Transverse colon (tissue), 4 donors: ENCODE measurements at places on chromosomes 3 and 15. TPM values are rescaled to one million over a fixed set of nuclear protein-coding genes. Genes with fewer than 3 reads are reported as not detected.
A peak's percentile ranks its signal among the peaks of the same experiment; 100 is the strongest.

DNA sequence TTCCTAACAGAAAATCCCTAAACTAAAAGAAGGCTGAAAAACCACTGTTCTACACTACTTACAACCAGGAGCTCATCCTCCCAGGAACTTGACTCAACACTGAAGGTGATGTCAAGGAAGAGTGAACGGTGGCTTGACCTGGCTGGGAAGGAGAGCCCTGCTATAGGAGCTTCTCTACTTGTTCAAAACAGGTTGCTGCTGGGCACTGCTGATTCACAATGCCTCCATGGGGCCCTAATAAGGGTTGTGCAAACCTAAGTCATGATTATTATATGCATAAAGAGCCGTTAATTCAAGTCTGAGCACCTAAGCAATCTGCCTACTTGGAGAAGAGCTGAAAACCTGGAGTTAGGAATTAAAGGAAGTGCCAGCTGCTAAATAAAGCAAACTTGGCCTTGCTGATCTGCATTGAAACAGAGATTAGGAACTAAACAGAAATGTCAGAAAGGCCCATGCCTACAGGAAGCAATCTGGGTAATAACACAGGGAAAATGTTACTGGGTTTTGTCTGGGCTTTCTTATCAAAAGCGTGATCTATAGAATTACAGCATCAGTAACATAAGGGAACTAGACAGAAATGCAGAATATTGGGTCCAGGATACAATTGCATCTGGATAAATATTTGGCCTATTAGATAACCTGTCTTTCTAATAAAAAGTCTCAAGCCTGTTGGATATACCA is 243.2 kb downstream of the NEK10 start:
- H3K36me3 ChIP-seq = no peaks in the 10 kb centered on the region
- DNase-seq = no peak
- H3K4me1 ChIP-seq = no peaks in the 10 kb centered on the region
- no peak overlapping the region for H3K27ac ChIP-seq
- H3K4me3 ChIP-seq = no peak overlapping the region

DNA sequence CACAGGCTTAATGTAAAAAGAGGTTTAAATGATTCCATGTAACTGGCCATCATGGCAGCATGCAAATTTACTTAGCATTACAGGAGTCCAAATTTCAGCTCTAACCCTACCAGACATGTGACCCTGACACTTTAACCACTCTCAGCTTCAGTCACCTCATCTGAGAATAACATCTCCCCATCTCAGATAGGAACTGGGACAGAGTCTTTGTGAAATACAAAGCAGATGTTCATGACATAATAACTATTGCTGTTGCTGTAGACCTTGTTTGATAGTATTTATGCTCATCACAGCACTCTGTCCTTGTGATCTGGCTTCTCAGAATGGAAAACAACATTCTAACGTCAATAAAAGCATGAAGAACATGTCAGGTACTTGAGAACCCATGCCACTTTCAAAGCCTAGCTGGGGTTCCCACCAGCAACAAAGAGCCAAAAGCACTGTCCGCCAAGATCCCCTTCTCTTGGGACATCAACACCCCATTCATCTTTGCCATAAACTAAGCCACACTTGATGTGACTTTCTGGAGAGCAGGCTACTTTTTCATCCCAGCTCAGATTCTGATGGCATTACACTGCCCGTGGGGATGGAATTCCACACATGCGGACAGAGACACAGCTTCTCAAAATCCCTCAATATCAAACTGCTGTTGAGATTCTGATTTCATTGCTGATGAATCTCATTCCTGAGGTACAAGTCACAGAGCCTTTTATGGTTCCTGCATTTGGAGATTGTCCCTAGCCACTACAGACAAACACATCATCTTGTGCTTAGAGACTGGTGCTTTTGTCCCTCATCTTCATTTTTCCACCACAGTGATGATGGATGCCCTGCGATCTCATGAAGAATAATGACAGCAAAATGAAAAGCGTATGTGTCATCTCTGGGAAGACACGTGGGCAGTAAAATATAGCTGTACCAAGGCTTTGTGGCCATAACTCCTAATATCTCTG is 202.7 kb downstream of the TNIK start:
- H3K27me3 ChIP-seq = no peaks in the 10 kb centered on the region
- H3K4me3 ChIP-seq = no peak overlapping the region
- no peaks in the 10 kb centered on the region for H3K4me1 ChIP-seq
- peak overlapping the region; percentile 2 for H3K27ac ChIP-seq
- no peak for DNase-seq
- H3K36me3 ChIP-seq = no peaks in the 10 kb centered on the region

DNA sequence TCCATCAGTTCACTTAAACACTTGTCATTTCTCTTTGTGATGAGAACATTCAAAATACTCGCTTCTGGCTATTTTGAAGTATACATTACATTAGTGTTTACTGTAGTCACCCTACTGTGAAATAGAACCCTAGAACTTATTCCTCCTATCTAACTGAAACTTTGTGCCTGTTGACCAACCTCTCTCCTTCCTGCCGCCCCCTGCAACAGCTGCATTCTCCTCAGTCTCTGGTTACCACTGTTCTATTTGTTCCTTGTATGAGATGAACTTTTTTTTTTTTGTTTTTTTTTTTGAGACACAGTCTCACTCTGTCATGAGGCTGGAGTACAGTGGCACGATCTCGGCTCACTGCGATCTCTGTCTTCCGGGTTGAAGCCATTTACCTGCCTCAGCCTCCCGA is 2.9 kb downstream of the RAD51 start:
- peaks cover 16% of the 10 kb centered on the region for H3K4me1 ChIP-seq
- H3K36me3 ChIP-seq = no peaks in the 10 kb centered on the region
- no peak overlapping the region for H3K27ac ChIP-seq
- DNase-seq = no peak
- H3K4me3 ChIP-seq = no peak overlapping the region

The HHATL gene
- total RNA-seq = 0.27 TPM

The PDIA5 gene
- total RNA-seq = 185 TPM

The CLSTN2 gene
- total RNA-seq = 0.60 TPM

DNA sequence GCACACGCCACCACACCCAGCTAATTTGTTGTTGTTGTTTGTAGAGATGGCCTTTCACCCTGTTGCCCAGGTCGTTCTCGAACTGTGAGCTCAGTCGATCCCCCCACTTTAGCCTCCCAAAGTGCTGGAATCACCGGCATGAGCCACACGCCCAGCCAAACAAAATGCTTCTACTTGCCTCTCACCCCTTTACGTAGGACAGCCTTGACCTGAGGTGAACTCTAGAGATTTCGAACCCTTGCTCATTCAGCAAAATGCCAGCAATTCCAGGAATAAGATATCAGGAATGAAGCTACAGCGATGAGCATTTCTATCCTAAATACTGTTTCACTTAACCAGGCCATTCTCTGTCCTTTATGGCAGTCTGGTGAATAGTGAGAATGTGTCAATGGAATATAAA is 135.0 kb downstream of the LRRK1 start:
- no peaks in the 10 kb centered on the region for H3K4me1 ChIP-seq
- H3K27ac ChIP-seq = no peak overlapping the region
- no peak overlapping the region for H3K4me3 ChIP-seq
- no peak for DNase-seq

DNA sequence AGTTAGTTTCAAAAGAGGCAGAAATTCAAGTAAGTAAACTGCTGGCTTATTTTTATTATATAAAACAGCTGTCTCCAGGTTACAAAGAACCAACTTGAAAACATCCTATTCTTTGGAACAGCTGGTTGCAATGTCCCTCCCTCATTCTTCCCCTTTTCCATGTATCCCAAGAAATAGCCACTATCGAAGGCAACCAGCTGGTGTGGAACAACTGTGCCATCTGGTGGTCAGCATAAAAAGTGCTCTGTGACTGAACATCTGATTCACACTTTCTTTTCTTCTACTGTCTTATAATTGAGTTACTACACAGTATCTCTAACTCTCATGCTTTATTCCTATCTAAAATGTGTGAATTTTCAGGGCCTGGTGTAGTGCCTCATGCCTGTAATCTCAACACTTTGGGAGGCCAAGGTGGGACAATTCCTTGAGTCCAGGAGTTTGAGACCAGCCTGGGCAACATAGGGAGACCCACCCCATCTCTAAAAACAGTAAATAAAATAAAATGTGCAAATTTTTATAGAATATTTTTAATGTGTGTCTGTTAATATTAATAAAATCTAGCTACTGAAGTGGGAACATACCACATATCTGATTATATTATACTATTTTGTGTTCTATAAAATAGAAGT is 9.6 kb downstream of the OSBPL11 start:
- no peak overlapping the region for H3K27ac ChIP-seq
- H3K27me3 ChIP-seq = no peaks in the 10 kb centered on the region
- peaks cover 17% of the 10 kb centered on the region for H3K4me1 ChIP-seq

The PEAK1 gene
- 82.2 TPM for total RNA-seq

The FBXO40 gene
- total RNA-seq = not detected

DNA sequence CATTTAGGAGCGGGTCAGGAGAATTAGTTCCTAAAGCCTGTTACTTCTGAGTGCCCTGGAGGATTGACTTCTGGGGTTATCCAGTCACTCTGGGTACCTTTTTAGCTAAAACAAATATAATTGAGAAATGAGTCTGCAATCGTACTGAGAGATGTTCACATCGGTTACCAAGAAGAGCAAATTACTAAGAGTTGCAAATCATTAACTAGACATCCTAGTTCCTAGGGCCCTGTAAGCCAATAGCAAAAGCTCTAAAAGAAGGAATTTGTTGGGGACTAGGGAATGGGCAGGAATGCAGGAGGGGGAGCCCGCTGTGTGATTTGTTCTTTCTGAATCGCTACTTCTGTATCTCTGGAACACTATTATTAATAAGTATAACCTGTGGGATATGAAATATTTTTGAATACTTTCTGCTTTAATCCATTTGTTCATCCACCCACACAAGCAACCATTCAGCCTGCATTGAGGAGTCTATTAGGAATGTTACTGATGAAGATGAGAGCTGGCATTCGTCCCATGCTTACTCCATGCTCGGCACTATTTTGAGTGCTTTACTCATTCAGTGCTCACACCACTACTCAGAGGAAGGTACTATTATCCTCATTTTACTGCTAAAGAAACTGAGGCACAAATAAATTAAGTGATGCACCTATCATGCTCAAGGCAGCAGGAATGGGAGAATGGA is 31.5 kb upstream of the KY start:
- H3K27ac ChIP-seq = no peak overlapping the region
- no peak for DNase-seq
- H3K4me1 ChIP-seq = no peaks in the 10 kb centered on the region
- H3K4me3 ChIP-seq = no peak overlapping the region
- H3K36me3 ChIP-seq = no peaks in the 10 kb centered on the region
- no peaks in the 10 kb centered on the region for H3K27me3 ChIP-seq

DNA sequence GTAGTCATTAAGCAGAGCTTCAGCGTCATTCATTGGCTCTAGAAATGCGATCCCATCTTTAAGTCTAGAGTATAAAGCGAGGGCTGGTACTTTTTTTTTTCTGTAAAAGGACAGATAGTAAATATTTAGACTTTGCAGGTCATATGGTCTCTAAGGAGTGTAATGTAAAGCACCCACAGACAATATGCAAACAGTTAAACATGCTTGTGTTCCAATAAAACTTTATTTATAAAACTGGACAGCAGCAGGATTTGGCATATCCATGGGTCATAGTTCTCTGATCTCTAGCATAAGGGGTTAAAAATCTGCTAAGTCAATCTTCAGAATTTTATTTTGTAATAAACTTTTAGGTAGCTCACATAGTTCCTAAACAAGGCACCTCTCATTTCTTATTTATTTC is 226.8 kb upstream of the TBC1D5 start:
- no peak overlapping the region for H3K4me3 ChIP-seq
- H3K27ac ChIP-seq = no peak overlapping the region
- no peaks in the 10 kb centered on the region for H3K27me3 ChIP-seq
- no peaks in the 10 kb centered on the region for H3K36me3 ChIP-seq

The CACNA1D gene
- 29.1 TPM for total RNA-seq

The BDH1 gene
- 258 TPM for total RNA-seq

The PCOLCE2 gene
- not detected for total RNA-seq

GRCh38 chr15:57509126-57509525 is 82.6 kb upstream of the MYZAP start:
- H3K4me3 ChIP-seq = no peak overlapping the region
- no peak overlapping the region for H3K27ac ChIP-seq
- H3K36me3 ChIP-seq = no peaks in the 10 kb centered on the region
- no peak for DNase-seq

The NGRN gene
- total RNA-seq = 48.5 TPM

- no peaks in the 10 kb centered on the region for H3K27me3 ChIP-seq
- no peak overlapping the region for H3K27ac ChIP-seq
- no peaks in the 10 kb centered on the region for H3K36me3 ChIP-seq
- H3K4me1 ChIP-seq = no peaks in the 10 kb centered on the region
Observed at GRCh38 chr3:174583396-174583795, 275.7 kb upstream of the NAALADL2 start.

The PLSCR5 gene
- not detected for total RNA-seq

DNA sequence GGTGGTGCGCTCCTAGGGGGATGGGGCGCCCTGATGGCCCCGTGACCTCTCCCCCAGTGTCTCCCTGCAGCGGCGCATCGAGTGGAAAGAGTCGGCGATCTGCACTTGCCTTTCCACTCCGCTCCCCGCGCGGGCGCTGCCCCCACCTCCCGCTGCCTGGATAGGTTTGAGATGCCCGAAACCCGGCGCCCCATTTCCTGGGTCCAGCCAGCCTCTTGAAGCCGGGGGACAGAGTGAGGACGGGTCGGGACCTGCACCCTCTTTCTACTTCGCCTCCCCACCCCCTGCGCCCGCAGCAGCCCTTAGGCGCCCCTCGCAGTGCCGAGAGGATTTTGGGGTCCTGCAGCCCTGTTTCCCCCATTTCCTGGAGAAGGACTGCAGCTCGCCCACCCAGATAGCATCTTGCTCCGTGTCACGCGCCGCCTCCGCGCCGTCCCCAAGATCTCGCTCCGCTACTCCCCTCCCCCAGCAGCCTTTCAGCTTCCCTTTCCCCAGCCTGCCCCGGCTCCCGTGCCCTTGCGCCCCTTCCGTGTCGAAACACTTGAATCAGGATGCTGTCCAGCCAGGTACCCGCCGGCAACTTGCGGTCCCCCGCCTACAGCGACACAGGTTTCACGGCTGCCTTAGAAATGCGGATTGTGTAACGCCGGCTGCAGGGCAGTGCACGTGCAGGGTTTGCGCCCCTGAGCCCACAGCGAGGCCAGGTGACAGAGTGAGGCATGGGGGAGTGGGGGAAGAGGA is 519 bp downstream of the ABHD6 start:
- no peaks in the 10 kb centered on the region for H3K27me3 ChIP-seq
- H3K27ac ChIP-seq = peak overlapping the region; percentile 90
- DNase-seq = peak; percentile 72
- H3K4me1 ChIP-seq = no peaks in the 10 kb centered on the region
- peak overlapping the region; percentile 90 for H3K4me3 ChIP-seq
- H3K36me3 ChIP-seq = no peaks in the 10 kb centered on the region

The BCHE gene
- total RNA-seq = 11.3 TPM

DNA sequence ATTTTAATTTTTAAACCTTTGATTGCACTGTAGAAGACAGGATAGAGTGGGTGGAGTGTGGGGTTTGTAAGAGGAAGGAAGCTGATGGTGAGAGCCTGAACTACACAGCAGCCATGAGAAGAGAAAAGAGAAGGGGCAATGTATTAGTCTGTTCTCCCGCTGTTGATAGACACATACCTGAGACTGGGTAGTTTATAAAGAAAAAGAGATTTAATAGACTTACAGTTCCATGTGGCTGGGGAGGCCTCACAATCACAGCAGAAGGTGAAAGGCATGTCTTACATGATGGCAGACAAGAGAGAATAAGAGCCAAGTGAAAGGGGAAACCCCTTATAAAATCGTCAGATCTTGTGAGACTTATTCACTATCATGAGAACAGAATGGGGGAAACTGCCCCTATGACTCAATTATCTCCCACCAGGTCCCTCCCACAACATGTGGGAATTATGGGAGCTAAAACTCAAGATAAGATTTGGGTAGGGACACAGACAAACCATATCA is 37.3 kb downstream of the STARD5 start:
- no peak overlapping the region for H3K27ac ChIP-seq
- peak; percentile 6 for DNase-seq
- no peaks in the 10 kb centered on the region for H3K27me3 ChIP-seq
- H3K36me3 ChIP-seq = no peaks in the 10 kb centered on the region
